ENCODE measurements at places on chromosomes 5 and 9.

DNA sequence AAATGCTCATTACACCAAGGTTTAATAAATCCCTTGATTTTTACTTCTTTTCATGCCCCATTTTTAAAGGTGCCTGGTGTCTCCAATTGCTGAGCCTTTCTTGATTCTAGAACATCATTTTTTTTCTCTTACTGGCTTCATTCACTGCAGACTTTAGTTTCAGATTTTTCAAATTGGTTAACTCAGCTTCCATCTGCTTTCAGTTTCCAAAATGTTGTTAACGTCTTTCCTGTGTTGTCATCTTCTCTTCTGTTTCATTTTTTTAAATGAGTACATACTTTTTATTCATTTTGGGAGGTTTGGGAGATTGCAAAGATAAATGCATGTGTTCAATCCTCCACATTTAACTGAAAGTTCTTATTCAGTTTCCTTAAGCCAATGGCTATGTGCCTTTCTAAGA lies 126.4 kb upstream of the CCNG1 start:
- no peak for DNase-seq

DNA sequence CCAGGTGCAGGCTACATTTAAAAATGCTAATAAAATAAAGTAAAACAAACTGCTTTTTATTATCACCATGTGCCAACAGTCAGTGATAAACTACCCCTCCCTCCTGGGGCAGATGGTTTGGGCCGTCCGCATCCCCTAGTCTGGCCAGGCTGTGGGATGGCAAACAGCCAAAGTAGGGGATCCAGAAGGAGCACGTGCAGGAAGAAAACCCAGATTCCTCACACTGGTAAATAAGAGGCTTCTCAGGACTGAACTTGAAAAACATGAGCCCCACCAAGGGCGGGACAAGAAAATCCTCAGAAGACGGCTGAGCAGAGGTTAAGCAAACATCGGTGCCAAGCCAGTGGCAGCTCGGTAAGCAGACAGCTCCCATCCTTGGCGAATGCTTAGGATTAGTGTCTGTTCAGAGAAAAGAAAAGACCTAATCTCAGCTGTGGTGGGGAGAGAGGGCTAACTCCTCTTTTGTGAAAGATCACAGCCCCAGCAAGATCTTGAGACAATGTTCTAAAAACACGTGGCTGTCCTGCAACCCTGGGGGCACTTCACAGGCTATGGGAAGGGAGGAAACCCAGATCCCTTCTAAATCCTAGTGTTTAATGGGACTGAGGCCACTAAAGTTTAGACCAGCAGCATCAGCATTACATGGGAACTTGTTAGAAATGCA lies 46.5 kb upstream of the GDNF start:
- DNase-seq: no peak

- no peak for DNase-seq
These were observed 264.7 kb downstream of the NPR3 start for GRCh38 chr5:32975656-32976375.

- no peak for DNase-seq
These were observed 2064.1 kb downstream of the MAT2B start for GRCh38 chr5:165569551-165569950.

GRCh38 chr9:27485158-27485557 lies 38.9 kb upstream of the IFNK start:
- DNase-seq: no peak

DNA sequence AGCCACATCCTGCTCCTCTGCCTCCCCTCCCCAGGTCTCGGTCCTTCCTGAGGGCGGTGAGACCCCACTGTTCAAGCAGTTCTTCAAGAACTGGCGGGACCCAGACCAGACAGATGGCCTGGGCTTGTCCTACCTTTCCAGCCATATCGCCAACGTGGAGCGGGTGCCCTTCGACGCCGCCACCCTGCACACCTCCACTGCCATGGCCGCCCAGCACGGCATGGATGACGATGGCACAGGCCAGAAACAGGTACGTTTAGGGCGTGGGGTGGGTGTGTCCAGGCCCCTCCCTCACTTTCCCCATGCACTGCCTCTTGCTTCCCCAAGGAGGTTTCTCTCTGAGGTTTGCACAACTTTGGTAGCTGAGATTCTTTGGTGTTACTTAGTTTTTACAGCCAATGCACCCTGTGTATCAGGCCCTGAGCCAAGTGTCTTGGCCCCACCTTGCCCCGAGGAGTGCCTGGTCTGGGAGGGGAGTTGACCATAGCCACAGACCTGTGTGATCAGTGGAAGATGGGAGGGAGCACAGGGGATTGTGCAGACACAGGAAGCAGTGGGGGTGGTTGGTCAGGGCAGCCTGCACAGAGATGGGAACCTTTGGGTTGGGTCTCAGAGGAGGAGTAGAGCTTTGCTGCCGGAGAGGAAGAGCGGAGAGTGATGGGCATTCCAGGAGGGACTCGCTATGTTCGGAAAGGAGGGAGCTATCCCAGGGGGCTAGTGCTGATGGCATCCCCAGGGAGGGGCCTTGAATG lies 50.8 kb downstream of the GSN start:
- no peak for DNase-seq

GRCh38 chr9:123637945-123638634 lies 282.1 kb downstream of the CRB2 start:
- no peak for DNase-seq

GRCh38 chr5:60439552-60439951 lies 260.4 kb downstream of the DEPDC1B start:
- no peak for DNase-seq

GRCh38 chr9:110801426-110801825 lies 132.8 kb downstream of the MUSK start:
- DNase-seq: no peak

DNA sequence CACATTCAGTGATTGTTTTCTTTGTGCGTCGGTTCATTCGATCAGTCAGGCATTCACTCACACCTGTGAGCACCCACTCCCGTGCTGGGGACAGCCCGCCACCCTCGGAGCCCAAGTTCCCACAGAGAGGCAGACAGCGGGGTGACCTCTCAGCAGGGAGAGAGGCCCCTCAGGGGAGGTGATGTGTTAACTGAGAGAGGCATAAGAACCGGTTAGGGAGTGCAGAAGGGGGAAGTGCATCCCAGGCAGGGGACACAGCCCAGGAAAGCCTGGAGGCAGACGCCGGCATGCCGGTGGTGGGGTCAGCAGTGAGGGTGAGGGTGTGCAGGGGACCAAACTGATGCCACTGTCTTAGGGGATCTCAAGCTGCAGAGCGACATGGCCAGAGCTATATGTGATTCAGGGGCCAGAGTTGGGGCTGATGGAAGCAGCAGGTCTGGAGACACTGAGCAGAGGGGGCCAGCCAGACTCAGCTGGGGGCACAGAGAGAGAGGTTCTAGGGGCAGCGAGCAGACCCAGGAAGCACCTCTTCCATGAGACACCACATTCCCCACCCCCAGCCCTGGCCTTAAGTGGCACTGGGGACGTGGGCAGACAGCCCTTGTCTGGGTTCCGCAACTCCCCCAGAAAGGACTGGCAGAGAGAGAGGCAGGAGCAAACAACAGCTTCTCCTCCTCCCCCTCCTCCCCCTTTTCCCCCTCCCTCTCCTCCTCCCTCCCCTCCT lies 35.9 kb downstream of the HK3 start:
- DNase-seq: no peak

- DNase-seq: no peak
These were observed 40.1 kb downstream of the MLLT3 start for GRCh38 chr9:20582150-20582549.

DNA sequence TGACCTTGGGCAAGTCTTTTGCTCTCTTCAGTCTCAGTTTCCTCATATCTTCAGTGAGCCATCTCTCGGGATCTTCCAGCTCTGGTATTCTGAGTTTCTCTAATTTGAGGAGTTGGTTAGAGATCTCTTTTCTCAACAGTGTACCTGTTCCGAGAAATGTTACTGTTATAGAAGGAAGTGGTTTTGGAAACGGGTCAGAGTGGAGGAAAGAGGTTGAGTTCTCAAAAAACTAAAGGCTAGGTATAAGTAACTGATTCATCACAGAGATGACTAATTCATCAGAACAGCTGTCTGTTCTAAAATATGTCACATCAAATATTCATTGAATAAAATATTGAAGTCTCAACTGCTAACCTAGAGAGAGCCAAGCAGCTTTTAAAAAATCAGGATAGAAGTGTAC lies 106.6 kb downstream of the PALM2AKAP2 start:
- no peak for DNase-seq

- no peak for DNase-seq
These were observed 94.7 kb downstream of the PPARGC1B start for GRCh38 chr5:149824846-149825245.

DNA sequence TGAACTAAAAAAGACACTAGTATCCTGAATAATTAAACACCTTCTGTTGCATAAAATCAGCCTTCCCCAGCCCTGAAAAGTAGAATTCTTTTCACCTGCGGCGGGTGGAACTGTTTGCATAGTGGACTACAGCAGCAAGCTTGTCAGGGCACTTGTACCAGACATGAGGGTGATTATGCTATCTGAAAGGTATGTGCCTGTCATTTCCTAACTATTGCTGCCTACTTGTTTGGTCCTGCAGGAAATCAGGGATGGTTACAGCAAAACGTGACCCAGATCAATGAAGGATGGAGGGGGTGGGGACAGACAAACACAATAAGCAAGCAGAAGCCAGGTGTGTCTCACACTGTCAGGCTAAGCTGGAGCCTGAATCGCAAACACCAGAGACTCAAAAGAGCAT lies 385.6 kb downstream of the MLLT3 start:
- no peak for DNase-seq

GRCh38 chr5:124584991-124585715 lies 161.3 kb downstream of the ZNF608 start:
- no peak for DNase-seq

Data from stimulated activated CD4-positive, alpha-beta T cell treated with anti-CD3 and anti-CD28 coated beads, Interleukin-4, amount 100 ng/mL, for 4 hours (primary cell).